ENCODE measurements at places on chromosomes 2 and 18. TPM values are rescaled to one million over a fixed set of nuclear protein-coding genes. Genes with fewer than 3 reads are reported as not detected.
A peak's percentile ranks its signal among the peaks of the same experiment; 100 is the strongest.

The IMPACT gene
- total RNA-seq: 50.3 TPM

The SLC66A3 gene
- 23.8 TPM for total RNA-seq

The NCL gene
- 409 TPM for total RNA-seq

The TUBA4B gene
- total RNA-seq: 0.35 TPM

The DAW1 gene
- 0.79 TPM for total RNA-seq

The KCNJ13 gene
- total RNA-seq: not detected

The CABLES1 gene
- total RNA-seq: 4.7 TPM

The DOCK10 gene
- 35.4 TPM for total RNA-seq

The AFG3L2 gene
- total RNA-seq: 33.8 TPM

The GNAL gene
- total RNA-seq: 2.8 TPM

The VAPA gene
- 313 TPM for total RNA-seq

The VWC2L gene
- total RNA-seq: not detected

The GCC2 gene
- total RNA-seq: 44.5 TPM

- no peak for DNase-seq
Observed at GRCh38 chr2:235529621-235530020, 35.8 kb downstream of the AGAP1 start.

DNA sequence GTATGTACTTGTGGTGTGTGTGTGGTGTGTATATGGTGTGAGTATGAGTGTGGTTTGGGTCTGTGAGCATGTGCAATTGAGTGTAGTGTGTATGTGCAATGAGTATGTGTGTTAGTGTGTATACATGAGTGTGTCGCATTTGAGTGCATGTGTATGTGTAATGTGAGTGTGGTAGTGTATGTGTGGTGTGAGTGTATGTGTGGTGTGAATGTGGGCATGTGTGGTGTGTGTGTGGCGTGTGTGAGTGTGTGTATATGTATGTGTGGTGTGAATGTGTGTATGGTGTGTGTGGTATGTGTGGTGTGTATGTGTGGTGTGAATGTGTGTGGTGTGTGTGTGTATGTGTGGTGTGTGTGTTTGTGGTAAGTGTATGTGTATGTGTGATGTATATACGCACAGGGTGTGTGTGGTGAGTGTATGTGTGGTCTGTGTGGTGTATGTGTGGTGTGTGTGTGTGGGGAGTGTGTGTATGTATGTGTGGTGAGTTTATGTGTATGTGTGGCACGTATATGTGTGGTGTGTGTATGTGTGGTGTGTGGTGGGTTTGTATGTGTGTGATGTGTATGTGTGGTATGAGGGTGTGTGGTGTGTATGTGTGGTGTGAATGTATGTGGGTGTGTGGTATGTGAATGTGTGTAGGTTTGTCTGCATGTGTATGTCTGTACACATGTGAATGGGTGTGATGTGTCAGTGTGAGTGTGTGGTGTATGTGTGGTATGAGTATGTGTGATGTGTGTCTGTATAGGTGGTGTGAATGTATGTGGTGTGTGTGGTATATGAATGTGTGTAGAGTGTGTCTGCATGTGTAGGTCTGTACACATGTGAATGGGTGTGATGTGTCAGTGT lies 123.4 kb downstream of the DOCK10 start:
- DNase-seq: no peak

GRCh38 chr18:61954096-61954746 lies 61.4 kb upstream of the RNF152 start:
- no peak for DNase-seq

DNA sequence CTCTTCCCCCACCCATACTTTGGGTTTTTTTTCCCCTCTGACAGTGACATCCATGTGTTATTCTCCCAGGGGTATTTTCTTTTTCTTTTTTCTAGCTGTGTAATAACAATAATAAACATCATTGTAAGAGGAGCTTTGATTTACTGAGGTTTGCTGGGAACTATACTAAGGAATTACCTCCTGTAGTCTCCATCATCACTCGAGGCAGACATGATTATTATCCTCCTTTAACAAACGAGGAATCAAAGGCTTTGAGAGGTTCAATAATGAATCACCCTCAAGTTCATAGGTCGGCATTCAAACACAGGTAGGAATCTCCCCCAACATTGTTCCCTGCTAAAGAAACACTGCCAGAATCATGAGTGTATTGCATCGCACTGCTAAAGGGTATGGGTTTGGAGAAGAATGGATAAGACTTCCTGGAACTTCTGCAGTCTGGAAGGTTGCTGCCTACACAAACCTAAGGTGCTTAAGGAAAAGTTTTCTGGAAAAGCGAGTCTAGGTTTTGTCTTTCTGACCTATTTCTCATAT lies 260.2 kb upstream of the SESTD1 start:
- no peak for DNase-seq

- no peak for DNase-seq
Observed at GRCh38 chr18:47898696-47899095, 31.8 kb downstream of the SMAD2 start.

DNA sequence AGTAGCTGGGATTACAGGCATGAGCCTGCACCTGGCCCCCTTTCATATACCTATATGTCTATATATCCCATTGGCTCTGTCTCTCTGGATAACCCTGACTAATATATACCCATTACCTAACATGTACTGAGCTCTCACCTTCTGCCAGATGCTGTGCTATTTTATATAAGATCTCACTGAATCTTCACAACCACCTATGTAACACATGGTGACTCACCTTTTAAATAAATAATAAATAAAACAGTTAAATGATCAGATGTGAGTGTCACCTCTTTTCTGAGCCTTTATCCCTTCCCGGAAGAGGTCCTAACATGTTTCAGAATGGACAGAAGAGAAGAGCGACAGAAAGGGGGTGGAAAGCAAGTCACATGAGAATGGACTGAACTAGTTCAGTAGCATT lies 123.1 kb downstream of the SPIRE1 start:
- no peak for DNase-seq

- DNase-seq: peak; percentile 82
Observed at GRCh38 chr2:86037141-86037794, 68.4 kb downstream of the POLR1A start.

- no peak for DNase-seq
Observed at GRCh38 chr2:169693360-169693759, 845 bp downstream of the CFAP210 start.

DNA sequence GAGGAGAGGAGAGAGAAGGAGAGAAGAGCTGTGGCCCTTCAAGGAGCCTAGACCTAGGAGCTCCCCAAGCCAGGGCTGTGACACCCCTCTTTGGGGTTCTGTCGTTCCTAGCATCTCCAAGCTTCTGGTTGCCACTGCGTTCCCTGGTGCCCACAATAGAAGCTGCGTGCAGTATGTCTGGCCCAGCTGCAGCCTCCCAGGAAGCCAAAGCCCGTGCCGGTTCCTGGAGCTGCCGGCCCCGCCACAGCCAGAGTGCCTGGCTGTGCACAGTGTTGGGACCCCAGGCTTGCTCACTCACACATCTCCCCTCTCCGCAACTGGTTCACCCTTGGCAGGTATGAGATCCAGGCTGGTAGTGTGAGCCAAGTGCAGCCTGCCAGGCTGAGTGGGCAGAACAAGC lies 367.7 kb upstream of the MC4R start:
- DNase-seq: no peak

DNA sequence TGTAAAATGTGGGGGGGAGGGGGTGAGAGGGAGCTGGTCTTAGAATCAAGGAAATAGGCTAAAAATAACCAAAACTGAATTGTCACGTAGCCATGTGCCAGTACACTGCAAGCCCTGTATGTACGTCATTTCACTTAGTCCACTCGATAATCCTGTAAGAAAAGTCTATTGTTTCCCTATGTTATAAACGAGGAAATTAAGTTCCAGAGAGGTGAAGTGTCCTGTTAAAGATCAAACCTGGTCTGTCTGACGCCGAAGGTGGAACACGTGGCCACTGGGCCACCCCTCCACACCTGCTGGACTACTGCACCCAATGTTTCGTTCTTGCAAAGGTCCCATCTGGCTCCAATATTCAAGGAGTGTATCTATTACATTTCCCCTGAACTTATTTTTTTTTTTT lies 29.6 kb downstream of the TFCP2L1 start:
- no peak for DNase-seq

- no peak for DNase-seq
Observed at GRCh38 chr2:226794196-226794661, 5.4 kb downstream of the IRS1 start.

DNA sequence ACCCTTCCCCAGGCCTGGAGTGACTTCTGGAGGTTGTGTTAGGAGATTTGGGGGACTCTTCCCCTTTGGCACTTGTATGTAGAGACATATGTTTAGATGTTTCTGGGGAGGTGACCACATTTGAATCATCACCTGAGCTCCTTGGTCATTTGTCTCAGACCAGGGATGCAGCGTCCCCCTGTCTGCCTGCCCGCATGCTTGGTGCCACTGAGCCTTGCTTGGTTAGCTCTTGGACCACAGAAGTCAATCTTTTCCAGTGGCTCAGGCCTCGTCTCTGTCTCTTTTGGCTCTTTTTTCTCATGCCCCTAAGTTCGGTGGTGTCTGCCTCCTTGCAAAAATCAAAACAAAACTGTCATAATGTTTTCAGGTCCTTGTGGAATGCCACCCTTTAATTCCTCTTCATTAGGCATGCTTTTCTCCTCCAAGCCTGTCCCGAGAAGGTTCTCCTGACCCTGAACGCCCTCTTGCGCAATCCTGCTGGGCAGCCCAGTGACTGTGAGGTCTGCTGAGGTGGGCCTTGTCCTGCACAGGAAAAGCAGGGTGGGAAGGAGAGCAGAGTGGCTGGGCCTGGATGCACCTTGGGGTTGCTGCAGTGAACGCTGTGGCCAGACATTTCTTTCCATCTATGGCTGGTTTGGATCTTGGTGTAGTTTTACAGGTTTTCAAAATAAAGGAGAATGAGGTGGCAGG lies 24.9 kb downstream of the GLI2 start:
- DNase-seq: peak; percentile 83

DNA sequence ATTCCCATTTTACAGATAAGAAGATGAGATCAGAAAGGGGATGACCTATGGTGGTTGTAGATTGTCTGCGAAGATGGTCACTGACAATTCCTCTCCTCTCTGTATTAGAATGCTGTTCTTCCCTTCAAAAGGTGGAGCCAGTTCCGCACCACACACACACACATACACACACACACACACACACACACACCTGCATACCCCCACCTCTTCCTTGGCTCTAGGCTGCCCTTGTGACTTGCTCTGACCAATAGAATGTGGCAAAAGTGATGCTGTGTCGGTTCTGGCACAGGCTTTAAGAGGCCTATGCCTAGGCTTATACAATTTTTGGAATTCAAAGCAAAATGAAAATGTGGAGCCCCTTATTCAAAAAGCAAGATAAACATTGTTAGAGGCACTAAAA lies 88.0 kb downstream of the ZFP36L2 start:
- DNase-seq: peak; percentile 8

- no peak for DNase-seq
Observed at GRCh38 chr2:134080386-134081089, 173.3 kb upstream of the MGAT5 start.

GRCh38 chr2:66572391-66572790 lies 137.5 kb downstream of the MEIS1 start:
- DNase-seq: no peak

GRCh38 chr2:212249451-212249850 lies 289.2 kb downstream of the ERBB4 start:
- no peak for DNase-seq

DNA sequence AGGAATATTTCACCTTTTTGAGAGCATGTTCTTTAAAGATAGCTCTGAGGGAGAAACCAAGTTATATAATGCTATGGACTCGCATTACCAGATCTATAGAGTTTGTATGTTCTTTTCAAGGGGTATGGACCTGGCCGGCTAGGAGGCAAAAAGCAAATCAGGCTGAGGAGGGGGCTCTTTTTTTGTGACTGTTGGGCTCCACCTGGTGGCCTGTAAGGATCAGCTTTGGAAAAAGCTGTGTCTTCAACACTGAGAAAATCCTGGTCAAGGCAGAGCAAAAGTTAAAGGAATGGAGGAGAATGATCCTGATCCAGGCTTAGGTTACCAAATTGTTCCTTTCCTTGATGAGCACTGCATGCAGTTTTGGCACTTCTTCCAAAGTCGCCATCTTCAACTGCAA lies 180.5 kb downstream of the DIS3L2 start:
- DNase-seq: peak; percentile 44

GRCh38 chr2:112149194-112149593 lies 11.0 kb downstream of the FBLN7 start:
- DNase-seq: no peak

DNA sequence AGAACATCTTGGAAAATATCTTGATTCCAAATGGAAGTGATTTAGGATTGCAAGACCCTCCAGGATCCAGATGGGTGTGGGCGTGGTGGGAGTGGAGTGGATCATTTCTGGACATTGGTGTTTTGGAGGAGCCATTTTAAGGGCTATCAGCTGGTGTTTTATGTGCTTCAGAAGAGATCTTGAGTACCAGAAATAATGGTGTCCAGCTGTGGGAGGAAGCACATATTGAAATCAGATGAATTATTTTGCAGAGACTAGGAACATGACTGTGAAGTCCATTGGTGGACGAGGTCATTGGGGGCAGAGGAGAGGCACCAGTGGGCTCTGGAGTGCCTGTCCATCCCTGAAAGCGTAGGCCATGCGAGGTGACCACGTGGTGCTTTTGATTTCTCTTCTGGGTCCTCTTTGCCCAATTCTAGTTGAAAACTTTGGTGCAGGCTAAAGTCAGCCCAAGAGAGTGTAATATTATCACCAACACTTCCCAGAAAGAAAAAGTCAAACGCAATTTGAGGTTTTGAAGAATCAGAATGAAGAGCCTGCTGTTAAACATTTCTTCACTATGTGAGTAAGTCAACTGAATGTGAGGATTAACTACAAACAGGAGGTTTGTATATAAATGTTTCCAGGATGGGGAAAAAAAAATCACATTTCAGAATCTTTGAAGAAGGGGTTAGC lies 31.6 kb downstream of the RNF144A start:
- no peak for DNase-seq

- DNase-seq: peak; percentile 54
Observed at GRCh38 chr2:206084870-206085741, 868 bp downstream of the INO80D start.

- DNase-seq: peak; percentile 21
Observed at GRCh38 chr2:71950256-71951082, 197.2 kb downstream of the CYP26B1 start.

DNA sequence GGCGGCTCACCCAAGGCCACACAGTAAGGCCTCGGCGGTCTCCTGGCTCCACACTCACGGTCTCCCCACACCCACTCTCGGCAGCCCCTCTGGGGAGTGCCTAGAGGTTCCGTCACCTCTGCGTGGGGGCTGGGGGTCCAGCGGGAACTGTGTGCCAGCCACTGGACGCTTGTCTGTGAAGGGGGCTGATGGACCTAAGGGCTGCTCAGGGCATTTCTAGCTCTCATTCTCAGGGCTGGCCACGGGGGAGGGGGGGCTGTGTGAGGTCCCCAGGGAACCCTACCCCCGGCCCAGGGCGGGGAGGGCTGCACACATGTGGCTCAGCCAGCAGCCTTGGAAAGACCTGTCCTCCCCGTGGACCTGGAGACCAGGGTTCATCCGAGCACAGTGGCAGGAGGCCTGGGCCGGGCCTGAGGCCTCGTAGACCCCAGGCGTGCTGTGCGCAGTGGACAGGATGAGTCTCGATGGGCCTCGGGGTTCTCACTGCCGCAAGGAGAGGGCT lies 27.1 kb upstream of the ODC1 start:
- no peak for DNase-seq

GRCh38 chr18:76943542-76944339 lies 121.4 kb downstream of the ZNF236 start:
- no peak for DNase-seq

GRCh38 chr2:56969513-56969912 lies 785.7 kb downstream of the CCDC85A start:
- no peak for DNase-seq

- no peak for DNase-seq
Observed at GRCh38 chr2:98507461-98507860, 62.8 kb downstream of the INPP4A start.
